8988T (cell line): ENCODE measurements at places on chromosomes 16 and 17.

DNA sequence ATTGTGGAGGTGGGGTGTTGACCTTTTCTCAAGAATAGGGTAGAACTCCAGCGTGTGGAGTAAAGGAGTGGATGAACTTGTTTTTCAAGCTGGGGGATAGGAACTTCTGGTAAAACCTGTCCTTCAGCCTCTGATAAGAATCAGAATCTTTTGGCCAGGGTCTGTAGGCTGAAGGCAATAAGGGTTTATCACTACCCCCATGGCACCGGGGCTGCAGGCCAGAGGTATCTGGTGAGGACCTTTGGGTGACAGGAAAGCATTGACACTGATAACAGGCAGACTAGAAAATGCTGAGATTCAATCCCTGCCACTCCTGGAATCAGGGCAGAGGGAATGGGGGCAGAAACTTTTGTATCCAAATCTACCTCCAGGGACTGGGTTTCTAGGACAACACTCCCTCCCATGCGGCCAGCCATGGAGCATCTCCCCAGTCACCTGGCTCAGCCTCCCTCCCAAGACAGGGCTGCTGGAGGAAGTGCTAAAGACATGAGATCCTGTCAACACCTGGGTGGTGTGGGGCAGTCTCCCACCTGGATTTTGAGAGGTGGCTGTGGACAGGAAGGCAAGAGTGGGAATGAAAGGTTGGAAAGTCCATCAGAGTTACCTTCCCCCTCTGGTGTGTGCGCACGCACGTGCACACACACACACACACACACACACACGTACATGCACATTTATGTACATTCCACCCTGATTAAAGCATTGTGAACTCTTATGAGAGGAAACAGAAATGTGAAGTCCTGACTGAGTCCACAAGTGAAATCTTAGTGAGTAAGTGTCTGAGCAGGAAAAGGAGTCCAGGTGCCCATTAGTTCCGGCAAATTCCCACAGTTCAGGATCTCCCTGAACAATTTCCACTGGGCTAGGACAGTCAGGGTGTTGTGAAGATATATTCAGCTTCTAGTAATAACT lies 53.1 kb upstream of the MARCHF10 start:
- DNase-seq: no peak

DNA sequence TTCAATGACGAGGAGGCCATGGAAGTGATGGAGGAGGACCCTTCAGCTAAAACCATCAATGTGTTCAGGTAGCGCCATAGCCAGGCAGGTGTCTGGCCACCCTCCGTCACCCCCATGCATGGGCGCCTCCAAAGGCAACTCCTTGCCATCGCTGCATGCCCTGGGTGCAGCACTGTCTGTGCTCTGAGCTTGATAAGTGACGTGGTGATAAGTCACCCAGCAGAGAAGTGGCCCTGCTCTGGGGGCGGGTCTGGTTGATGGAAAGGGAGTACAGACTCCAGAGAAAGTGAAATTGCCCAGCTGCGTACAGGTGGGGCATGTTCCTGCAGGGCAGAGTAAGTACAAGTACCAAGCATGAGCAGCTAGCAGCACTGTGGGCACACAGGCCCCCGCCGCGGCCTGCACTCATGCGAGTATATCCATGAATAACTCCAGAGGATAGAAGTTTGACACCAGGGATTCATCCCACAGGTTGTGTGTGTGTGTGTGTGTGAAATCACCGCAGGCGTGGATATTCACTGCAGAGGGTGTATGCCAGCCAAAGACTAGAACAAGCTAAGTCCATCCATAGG lies 13.1 kb downstream of the DNAI2 start:
- no peak for DNase-seq

DNA sequence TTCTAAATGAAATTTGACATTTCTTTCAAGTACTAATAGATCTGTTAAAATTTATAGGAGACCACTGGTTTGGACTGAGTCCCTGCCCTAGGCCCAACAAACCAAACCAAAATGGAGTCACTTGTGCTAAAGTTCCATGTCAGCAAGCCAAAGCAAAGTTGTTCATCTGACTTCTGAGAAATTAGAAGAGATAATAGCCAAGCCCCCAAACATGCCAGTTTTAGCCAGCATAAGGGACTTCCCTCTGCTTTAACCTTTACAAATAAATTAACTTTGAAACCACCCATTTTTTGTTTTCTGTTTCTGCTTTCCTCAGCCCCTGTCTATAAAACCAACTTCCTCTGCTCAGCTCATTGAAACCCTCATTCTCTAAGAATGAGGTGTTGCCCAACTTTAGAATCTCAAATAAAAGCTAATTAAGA lies 18.9 kb downstream of the CDR2 start:
- DNase-seq: no peak

DNA sequence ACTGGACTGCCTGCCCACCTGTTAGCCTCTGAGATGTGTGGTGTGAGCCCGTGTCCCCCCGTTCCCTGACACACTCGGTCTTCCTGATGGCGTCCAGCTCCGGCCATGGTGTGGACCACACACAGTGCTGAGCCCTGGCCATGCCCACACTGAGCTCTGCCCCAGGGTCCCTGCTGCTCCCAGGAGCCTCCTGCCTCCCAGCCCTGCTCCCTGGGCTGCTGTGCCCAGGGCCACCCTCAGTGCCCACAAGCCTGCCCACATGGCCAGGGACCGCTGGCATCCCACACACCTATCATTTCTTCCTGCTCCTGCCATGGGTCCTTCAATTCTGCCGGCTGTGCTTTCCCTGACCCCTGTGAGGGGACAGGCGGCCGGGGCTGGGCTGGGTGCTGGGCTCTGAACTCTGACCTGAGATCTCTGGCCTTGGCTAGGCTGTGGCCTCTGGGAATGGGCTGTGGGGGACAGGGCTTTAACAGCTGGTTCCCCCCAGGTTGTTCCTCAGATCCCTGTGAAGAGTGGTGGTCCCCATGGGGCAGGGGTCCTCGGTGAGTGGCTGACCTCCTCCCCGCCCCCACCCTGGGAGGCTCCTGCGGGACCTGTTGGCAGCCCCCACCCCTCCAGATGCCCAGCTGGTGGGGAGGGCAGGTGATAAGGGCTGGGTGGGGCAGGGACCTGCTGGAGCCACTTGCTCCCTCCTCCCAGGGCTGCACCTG lies 4.0 kb downstream of the CEMP1 start:
- peak; percentile 10 for DNase-seq

GRCh38 chr16:588639-588888 lies 1.3 kb upstream of the RAB40C start:
- DNase-seq: no peak

DNA sequence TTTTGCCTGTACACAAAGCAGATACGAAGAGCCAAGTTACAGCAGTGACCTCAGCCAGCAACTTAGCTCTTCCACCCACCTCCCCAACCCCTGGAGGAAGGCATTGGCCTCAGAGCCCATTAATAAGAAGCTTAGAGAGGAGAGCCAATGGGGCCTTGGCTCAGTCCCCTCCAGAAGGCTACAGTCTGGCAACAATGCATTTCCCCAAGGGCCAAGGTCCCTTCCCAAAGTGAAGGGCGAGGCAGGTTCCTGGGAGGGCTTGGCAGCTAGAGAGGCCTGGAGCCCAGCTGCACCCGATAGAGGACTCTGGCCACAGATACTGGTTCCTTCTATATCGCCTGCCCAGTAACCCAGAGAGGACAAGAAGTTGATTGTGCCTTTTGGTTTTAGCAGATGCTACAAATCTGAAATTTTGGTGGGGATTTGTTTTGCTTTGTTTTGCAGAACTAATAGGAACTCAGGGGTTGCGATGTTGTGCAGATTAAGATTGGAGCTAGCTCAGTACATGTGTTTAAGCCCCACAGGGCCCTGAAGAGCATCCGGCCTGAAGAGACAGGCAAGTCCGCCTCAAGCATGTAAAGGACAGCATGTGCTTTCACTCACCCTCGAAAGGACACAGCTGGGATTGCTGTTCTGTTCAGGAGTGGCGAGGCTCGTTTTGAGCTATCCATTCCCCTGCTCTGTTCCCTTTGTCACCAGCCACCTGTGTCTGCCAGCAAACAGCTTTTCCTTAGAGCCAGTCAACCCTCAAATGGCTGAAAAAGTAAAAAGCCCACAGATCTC lies 12.0 kb upstream of the PNPO start:
- DNase-seq: no peak

- DNase-seq: no peak
These were observed 65.3 kb upstream of the NUDT7 start for GRCh38 chr16:77657016-77657415.

DNA sequence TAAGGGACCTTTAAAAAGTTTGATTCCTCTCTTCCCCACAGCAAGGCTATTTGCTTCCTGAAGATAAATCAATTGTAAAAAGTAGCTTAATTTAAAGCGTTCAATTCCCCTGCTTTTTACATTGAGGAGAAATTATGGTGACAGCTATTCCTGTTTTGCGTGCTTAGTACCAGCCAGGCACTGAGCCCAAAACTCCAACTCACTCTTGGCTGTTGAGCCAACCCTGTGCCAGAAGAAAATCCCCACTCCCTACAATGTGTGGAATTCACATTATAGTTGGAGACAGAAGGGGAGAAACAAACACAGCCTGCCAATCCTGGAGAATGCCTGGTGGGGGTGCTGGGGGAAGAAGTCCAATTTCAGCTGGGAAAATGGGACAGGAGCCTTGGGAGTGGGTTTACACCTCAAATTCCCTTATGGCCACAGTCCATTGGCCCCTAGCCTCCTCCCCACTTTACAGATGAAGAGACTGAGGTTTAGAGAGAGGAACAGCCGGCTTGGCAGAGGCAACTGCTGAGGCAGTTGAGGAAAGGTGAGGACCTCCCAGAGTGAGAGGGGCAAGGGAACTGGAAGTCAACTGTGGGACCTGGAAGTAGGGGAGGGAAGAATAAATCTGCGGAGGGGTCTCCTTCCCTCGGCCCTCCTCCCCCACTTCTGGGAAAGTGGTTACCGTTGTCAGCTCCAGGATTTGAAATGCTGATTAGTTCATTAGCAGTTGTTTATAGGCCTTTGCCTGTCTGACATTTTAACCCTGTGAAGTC lies 26.1 kb downstream of the CDH1 start:
- no peak for DNase-seq

DNA sequence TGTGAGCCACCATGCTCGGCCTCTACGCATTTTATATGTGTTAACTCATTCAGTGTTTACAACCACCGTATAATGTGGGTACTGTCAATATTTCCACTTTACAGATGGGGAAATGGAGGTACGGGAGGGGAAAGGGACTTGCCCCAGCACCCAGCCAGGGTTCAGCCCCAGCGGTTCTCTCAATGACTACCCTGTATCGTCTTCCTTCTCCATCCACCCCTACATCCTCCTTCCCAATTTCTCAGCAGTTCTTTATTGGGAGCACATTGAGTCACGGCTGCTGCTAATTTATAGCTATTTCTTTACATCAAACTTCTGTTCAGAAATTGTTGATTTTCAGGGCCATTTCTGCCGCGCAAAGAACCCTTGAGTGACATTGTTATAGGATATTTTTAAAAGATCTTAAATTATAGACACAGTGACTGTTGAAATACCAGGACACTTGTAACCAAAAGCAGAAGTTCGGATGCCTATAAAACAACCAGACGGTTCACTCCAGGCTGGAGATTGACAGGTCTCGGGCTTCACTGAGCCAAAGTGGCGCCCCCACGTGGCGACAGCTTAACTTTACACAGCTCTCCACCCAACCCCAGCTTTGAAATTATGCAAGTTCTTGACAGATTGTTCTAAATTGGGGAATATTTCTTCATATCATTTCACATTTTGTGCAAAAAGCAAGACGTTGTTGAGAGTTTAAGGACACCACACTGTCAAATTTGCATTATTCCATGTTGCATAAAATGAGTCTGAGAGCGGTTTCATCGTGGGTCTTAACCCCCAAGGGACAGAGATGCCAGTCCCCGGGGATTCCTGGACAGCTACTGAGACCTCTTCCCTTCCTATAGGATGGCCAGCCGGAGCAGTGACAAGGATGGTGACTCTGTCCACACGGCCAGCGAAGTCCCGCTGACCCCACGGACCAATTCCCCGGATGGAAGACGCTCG lies 11.8 kb downstream of the SYT17 start:
- DNase-seq: peak; percentile 51

- no peak for DNase-seq
These were observed 1.2 kb downstream of the KRTAP2-3 start for GRCh38 chr17:41058741-41059140.

- DNase-seq: no peak
These were observed 23.2 kb downstream of the DYNC1LI2 start for GRCh38 chr16:66728117-66728787.

GRCh38 chr17:49565948-49566491 lies 9.7 kb upstream of the NXPH3 start:
- DNase-seq: no peak

DNA sequence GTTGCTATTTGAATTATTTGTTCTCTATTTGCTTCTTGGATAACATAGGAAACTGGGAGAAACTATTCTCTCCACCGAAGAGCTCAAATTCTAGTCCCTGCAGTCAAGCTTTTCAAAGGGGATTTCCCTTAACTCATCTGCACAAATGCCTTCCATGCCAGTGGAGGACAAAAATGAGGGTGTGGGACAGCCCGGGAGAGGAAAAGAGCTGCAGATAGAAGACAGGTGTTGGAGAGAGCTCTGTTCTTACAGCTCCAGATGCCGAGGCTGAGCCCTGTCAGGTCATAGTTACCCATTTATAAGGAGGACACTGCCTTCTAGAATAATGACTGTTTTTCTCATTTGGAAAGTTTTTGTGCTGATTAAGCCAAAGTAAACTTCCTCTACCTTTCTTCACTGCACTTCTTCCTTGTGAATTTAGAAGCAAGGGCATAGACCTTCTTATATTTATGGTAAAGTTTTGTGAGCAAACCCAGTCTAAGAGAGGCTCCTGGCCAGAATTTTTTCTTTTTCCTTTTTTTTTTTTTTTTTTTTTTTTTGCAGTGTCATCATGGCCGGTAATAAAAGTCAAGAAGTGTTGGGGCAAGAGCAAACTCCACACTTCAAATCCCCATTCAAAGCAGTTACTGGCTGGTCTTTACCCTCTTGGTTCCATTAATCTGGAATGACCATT lies 177.2 kb downstream of the ABCC12 start:
- no peak for DNase-seq

DNA sequence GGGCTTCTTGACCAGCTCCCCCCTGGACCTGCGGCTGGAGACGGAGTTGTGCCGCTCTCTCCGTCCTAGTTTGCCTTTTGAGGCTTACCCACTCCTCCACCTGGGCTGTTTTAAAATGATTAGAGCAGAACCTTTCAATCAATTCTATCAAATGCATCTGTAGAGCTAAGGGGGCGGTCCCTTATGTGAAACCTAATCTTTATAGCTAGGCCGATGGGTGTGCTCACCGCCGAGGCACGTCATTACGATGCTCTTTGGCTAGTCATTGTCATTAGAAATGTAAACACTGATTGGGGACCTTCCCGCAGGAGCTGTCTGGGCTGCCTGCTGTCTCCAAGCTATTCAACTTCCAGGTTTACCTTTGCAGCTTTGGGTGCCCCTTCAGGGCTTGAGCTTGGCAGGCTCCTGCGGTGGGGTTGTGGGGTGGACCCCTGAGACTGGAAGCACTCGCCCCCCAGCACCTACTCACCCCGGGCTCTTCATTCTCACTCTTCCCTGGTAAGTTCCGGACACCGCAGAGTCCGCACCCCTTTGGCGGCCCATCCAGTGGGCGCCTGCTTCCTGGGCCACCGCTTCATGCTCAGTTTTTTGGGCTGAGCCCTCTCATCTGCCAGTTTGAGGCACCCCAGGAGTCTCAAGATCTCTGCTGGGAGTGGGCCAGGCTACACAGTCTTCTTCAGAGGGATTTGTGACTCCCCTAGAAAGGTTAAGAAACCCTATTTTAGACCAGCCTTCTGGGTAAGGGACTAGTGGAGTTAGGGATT lies 20.9 kb upstream of the IL17C start:
- no peak for DNase-seq

- no peak for DNase-seq
These were observed 291.1 kb upstream of the IRX3 start for GRCh38 chr16:54577651-54578128.

GRCh38 chr17:30821871-30822723 lies 2.4 kb downstream of the CRLF3 start:
- DNase-seq: no peak

GRCh38 chr17:73013301-73013700 lies 79.2 kb downstream of the SLC39A11 start:
- no peak for DNase-seq
